NCI-H524 (cell line): ENCODE measurements at places on chromosomes 6 and 20.

DNA sequence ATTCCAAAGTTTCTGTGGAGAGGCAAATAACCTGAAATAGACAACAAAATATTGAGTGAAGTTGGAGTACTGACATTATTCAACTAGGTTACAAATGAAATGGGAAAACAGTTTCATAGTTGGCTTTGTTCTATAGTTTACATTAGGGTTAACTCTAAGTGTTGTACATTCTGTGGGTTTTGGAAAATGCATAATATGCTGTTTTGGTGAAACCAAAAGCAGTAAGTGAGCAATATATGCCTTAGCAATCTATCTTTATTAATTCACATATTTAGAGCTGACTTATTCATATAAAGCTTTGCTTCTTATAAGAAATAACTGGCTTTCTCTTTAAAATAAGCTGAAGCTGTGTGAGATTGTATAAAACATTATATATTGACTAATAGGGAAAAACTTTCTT is 157.5 kb upstream of the AHI1 start:
- DNase-seq, result no peak

- DNase-seq, result no peak
Observed at GRCh38 chr20:32845786-32846185, 12.9 kb upstream of the EFCAB8 start.

GRCh38 chr20:19908576-19908975 is 108.6 kb upstream of the NAA20 start:
- no peak for DNase-seq

DNA sequence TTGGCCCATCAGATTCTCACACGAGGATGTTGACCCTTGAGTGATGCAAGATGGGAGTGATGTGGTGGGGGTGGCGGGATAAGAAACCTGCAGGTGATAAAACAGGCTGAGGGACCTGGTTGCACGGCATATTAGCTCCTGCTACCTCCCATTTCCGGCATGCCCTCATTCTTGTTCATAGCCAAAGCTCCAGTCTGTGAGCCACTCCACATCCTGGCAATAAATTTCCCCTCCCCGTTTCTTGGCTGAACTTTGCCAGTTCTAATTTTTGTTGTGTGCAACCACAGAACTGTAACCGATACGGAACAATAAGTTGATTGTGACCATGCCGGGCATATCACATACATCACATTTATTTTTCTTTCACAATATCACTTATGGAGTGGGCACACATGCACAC is 41.6 kb upstream of the NFATC2 start:
- DNase-seq, result no peak

DNA sequence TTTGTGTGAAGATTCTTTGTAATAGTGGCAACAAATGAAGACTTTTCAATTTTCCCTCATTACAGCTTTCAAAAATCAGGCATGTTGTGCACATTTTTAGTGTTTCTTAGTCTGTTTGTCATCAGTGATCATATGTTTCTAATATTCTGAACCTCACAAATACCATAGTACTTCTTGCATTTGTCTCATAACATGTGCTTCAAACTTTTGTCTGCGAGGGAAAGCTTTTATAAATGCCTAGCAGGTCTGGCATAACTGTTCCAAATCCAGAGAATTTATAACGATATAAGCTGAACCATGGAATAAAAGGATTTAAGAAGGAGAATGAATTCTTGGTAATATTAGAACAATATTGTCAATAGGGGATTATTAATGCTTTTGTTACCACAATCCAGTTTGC is 670.2 kb downstream of the RFPL4B start:
- DNase-seq, result no peak

DNA sequence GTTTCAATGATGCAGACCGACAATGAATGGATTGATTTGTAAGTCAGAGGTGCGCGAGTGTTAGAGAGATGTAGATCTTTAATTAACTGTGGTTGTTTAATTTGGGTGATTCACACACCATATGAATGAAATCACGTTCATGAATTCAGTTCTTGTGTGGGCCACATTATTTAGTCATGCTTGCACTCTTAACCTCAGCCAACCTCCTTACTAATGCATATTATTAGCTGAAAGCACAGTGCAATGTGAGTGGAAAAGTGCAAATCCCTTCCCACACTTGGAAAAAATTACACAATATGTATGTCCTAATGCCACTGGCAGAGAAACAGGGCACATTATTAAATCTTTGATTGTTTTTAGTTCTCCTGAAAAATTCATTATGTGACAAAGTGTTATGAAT is 512.5 kb downstream of the BCKDHB start:
- DNase-seq, result no peak

- DNase-seq, result peak; percentile 46
Observed at GRCh38 chr20:47400685-47401084, 44.2 kb upstream of the ZMYND8 start.

DNA sequence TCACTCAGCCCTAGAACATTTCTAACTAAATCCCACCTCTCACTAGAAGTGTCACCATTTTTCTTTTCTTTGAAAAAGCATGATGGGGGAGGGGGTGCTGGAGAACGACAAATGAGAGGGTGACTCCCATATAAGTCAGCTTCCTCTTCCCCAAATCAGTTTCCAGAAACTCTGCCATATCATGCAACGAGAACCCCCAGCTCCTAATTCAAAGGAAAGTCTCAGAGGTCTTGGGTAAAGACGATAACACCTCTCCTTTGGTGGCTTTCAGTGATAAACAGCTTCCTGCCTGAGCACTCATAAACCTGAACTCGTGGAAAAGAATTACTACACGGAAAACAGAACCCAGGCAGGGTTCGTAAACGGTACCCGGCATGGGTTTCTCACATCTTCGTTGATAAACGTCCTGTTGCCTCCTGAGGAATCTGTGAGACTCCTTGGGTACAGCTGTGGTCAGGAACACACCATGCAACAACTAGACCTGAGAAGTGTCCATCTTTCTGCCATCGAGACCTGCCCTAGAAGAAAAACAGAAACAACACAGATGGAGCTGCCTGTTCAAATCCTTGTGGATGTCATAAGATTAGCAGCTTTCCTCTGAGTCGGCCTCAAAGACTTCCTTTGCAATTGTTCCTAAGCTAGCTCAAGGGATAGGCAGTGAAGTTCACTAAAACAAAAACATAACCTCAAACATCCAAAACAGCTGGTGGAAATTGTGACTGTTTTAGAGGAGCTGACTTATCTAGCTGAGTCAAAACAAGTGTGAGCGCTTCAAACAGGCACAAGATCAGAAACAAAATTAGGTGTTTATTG is 185.8 kb upstream of the PRDM1 start:
- DNase-seq, result no peak

DNA sequence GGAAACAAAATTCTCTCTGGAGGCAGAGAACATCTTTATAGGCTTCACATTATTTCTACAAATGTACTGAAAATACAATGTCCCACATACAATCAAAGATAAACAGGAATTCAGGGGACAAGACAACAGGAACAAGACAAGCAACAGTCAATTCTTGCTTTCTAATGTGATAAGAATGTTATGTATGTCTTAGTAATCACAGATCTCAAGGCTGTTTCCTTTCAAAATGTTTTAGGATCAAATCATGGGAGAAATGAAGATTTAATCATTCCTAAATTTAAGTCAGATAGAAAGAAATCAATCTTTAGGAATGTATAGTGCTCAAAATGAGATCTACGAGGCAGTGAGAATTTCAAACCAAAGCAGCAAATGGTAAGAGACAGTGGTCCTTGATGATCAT is 32.1 kb downstream of the NEDD9 start:
- no peak for DNase-seq

DNA sequence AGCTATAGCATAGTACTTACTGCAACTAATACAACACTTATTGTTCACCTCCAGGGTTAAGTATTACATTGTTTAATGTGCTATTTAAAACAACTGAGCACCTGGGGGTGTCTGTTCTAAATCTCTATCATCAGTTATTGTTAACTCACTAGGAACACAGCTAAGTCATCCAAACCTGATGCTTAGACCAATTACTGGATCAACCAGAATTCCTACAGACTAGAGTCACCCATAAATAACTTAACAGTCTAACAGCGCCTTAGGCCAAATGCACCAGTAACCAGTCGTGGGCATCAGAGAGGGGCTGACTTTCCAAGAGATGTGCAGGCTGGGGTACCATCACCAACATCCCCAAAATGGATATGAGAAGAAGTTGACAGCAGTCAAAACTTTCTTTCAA is 110.7 kb downstream of the ADTRP start:
- no peak for DNase-seq

- DNase-seq, result no peak
Observed at GRCh38 chr20:20521736-20522135, 153.8 kb downstream of the INSM1 start.

- DNase-seq, result peak; percentile 61
Observed at GRCh38 chr6:50816115-50816675, 2.5 kb upstream of the TFAP2B start.

DNA sequence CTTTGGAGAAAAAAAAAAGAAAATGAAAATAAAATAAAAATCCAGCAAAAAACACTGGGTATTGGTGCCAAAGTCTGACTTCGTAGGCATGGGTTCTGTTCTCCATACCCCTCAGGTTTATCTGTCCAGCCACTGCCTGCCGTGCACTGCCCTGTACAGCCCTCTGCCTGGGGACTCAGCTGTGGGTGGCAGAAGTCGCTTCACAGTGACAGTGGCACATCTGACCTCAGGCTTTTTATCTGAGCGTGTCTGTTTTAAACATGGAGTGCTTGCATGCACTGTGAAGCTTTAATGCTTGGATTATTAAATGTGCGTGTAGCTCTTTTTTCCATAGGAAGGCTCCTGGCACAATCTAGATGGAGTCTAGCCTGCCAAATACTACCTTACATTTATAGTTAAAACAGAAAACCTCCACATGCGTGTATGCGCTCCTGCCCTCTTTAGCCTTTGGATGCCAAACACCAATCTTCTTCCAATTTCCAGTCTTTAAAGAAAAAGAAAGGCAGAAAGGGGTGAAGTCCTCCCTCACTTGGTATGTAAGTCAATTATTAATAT is 375.5 kb downstream of the UTRN start:
- DNase-seq, result peak; percentile 14

- no peak for DNase-seq
Observed at GRCh38 chr6:136920216-136920615, 1.9 kb upstream of the SLC35D3 start.

- DNase-seq, result no peak
Observed at GRCh38 chr20:36181934-36182603, 27.5 kb downstream of the EPB41L1 start.

DNA sequence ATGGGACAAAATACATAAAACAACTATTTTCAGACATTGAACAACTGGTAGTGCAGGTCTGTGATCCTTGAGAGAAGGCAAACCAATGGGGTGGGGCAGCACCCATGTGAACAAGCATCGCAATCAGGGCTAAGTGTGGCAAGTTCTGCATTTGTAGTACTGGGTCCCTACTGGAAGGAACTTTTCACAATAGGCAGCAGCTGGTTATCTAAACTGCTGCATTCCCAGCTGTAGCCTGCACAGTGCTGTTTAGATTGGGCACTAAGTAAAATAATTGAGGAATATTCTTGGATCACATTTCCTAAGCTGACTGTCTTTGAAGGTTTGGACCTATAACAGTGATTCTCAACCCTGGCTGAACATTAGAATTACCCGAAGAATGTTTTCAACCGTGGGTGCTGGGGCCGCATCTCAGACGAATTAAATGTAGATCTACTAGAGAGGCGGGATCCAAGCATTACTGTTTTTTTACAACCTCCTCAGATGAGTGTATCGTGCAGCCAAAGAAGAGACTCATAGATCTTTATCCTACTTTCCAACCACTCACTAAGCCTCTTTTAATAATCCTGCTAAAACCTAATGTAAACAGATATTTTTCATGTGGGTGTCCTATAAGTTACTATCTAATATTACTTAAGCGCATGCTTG is 12.4 kb upstream of the MAP3K4 start:
- no peak for DNase-seq

DNA sequence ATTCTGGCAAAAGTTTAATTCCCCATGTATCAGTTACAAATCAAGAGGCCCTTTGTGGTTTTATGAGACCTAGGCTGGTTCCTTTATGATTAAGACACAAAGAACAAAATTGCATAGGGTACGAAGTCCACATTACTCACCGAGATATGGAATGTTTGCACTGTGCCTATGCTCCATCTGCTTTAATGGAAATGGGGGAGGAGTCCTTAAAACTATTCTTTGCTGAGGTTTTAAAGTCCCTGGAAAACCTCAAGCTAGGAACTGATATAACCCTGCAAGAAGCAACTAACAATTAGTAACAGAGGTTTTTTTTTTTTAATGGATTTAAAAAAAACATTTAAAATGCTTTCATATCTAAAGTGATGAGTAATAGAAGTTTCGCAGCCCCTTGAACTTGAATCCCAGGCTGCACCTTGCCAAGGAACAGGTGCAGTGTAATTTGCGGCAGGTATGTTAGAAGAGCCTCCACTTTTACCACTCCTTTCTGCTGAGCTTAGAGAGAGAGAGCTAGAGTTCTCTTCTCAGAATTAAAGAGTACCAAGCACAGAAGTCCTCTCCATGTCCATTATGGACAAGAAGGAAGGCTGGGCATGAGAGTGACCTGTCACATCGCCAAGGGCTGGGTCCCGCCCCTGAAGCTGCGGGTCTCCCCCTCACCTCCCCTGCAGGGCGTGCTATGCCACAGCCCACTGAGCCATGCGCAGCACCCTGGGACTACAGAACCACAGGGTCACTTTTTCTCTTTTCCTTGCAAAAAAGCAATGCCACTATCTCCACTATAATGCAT is 2.3 kb downstream of the SERPINB1 start:
- DNase-seq, result no peak

- DNase-seq, result no peak
Observed at GRCh38 chr6:63589952-63590411, 17.7 kb downstream of the LOC128125822 start.

DNA sequence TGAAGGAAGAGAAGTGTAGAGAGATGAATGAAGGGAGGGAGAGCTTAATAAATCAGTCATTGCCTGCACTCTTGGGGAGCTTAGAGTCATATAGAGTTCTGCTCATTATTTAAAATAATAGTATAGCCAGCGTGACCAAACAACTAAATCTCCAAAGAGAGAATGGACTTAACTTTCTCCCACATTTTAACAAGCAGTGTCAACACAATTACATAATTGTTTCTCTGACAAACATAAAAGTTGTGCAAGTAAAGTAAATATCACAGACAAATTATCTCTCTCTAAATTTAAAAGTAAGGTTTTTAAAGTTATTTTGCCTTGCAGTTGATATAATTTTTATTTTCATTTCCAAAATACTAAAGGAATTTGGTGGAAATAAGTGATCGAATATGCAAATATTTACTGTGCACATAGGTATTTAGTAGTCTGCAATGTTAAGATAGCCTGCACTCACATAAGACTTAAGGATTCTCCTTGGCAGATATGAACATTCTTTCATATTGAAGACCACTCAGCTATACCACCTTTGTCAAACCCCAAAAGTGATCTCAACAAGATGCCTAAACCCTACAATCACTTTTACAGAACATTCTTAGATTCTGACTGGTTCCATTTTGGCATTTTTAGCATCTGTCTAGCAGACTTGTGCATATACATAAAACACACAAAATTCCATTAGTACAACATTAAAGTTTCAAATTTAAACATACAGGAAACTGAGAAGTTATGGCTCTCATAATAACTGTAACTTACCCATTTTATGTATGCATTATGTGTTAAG is 67.7 kb downstream of the KIF6 start:
- DNase-seq, result no peak

GRCh38 chr6:70811788-70812187 is 144.1 kb downstream of the SMAP1 start:
- DNase-seq, result no peak

- DNase-seq, result peak; percentile 73
Observed at GRCh38 chr6:109977791-109978173, 329 bp upstream of the GPR6 start.
